Activated CD4-positive, alpha-beta memory T cell treated with anti-CD3 and anti-CD28 coated beads for 36 hours (primary cell): ENCODE measurements at places on chromosomes 3 and 15.

GRCh38 chr3:144165482-144165881 lies 193.9 kb downstream of the DIPK2A start:
- H3K4me3 ChIP-seq, result no peak overlapping the region
- DNase-seq, result no peak
- no peak overlapping the region for H3K27ac ChIP-seq
- H3K4me1 ChIP-seq, result no peaks in the 10 kb centered on the region

DNA sequence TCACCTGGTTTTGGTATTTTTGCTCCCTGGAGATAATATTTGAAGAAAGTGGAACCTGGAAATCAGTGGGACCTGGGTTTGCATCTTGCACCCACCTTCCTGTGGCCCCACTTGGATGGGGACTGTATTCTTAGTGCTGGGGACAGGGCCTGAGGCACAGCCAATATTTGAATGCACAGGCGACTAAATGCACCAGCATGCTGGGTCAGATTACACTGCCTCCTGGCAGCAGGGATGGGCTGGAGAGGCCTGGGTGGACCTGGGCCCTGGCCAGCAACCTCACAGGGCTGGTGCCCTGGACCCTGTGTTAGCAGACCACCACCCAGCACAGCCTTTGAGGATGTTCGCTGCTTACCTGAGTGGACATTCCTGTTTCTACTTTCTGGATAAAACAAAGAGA lies 10.5 kb downstream of the ITIH4 start:
- no peaks in the 10 kb centered on the region for H3K27me3 ChIP-seq
- no peaks in the 10 kb centered on the region for H3K4me1 ChIP-seq
- DNase-seq, result no peak
- no peak overlapping the region for H3K4me3 ChIP-seq
- no peaks in the 10 kb centered on the region for H3K36me3 ChIP-seq
- no peak overlapping the region for H3K27ac ChIP-seq

GRCh38 chr3:128273109-128273840 lies 120.0 kb downstream of the EEFSEC start:
- H3K36me3 ChIP-seq, result peaks cover 7% of the 10 kb centered on the region
- no peaks in the 10 kb centered on the region for H3K27me3 ChIP-seq
- DNase-seq, result no peak
- H3K27ac ChIP-seq, result no peak overlapping the region
- no peaks in the 10 kb centered on the region for H3K4me1 ChIP-seq

GRCh38 chr3:184672335-184672734 lies 39.5 kb downstream of the MAGEF1 start:
- no peak overlapping the region for H3K27ac ChIP-seq
- no peaks in the 10 kb centered on the region for H3K36me3 ChIP-seq
- DNase-seq, result no peak
- H3K4me3 ChIP-seq, result no peak overlapping the region
- peaks cover 15% of the 10 kb centered on the region for H3K27me3 ChIP-seq
- no peaks in the 10 kb centered on the region for H3K4me1 ChIP-seq

- H3K27ac ChIP-seq, result no peak overlapping the region
- H3K4me3 ChIP-seq, result no peak overlapping the region
- H3K4me1 ChIP-seq, result no peaks in the 10 kb centered on the region
- DNase-seq, result peak; percentile 29
Observed at GRCh38 chr3:142180761-142181362, 31.5 kb upstream of the TFDP2 start.

DNA sequence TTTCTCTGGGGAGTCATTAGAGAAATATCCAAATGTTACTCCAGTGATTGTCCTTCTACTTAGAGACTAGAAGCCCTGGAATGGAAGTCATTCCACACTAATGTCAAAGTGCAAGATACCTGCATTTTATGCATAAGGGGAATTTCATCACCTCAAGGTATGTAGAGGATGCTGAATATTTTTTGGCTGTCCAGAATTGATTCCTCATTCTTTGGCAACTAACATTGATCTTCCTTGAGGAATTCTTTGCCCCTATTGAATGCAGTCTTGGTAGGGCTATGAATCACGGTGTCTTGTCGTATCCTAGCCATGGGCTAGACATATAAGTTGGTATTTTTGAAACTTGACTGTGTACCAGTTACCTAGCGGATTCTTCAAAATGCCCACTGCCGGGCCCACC lies 271.1 kb downstream of the CNTN3 start:
- H3K36me3 ChIP-seq, result no peaks in the 10 kb centered on the region
- no peak overlapping the region for H3K27ac ChIP-seq
- no peaks in the 10 kb centered on the region for H3K27me3 ChIP-seq
- no peak overlapping the region for H3K4me3 ChIP-seq

- H3K4me3 ChIP-seq, result peak overlapping the region; percentile 98
- H3K4me1 ChIP-seq, result peaks cover 39% of the 10 kb centered on the region
- H3K27ac ChIP-seq, result peak overlapping the region; percentile 100
Observed at GRCh38 chr3:47283591-47284364, 1.0 kb downstream of the KLHL18 start.

- no peaks in the 10 kb centered on the region for H3K27me3 ChIP-seq
- peaks cover 19% of the 10 kb centered on the region for H3K36me3 ChIP-seq
- peak overlapping the region; percentile 87 for H3K27ac ChIP-seq
- no peak for DNase-seq
- H3K4me1 ChIP-seq, result peaks cover 34% of the 10 kb centered on the region
Observed at GRCh38 chr3:48715174-48715800, 1.7 kb downstream of the IP6K2 start.

DNA sequence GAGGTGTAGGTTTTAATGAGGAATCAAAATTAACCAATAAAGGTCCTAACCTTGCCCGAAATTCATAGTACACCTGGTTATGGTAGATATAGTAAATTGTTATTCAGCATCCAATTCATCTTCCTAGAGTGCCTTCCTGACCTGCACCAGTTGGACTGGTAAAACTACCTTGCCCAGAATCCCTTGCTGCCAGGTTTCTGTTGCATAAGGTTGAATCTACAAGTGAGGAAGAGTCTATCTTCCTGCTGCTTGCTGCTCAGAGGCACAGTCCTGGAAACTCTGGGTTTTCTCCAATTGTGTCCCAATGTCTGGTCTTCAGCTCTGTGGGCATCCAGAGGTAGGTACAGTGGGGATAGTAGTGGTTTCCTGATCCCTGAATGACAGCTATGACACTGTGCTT lies 17.3 kb downstream of the CCDC54 start:
- peaks cover 13% of the 10 kb centered on the region for H3K27me3 ChIP-seq
- no peak for DNase-seq
- no peaks in the 10 kb centered on the region for H3K36me3 ChIP-seq
- H3K27ac ChIP-seq, result no peak overlapping the region
- H3K4me1 ChIP-seq, result no peaks in the 10 kb centered on the region
- H3K4me3 ChIP-seq, result no peak overlapping the region

GRCh38 chr15:72592097-72592496 lies 62.4 kb upstream of the GOLGA6B start:
- no peak for DNase-seq
- H3K4me1 ChIP-seq, result no peaks in the 10 kb centered on the region
- H3K27me3 ChIP-seq, result no peaks in the 10 kb centered on the region
- no peak overlapping the region for H3K27ac ChIP-seq
- no peak overlapping the region for H3K4me3 ChIP-seq
- peaks cover 2% of the 10 kb centered on the region for H3K36me3 ChIP-seq

DNA sequence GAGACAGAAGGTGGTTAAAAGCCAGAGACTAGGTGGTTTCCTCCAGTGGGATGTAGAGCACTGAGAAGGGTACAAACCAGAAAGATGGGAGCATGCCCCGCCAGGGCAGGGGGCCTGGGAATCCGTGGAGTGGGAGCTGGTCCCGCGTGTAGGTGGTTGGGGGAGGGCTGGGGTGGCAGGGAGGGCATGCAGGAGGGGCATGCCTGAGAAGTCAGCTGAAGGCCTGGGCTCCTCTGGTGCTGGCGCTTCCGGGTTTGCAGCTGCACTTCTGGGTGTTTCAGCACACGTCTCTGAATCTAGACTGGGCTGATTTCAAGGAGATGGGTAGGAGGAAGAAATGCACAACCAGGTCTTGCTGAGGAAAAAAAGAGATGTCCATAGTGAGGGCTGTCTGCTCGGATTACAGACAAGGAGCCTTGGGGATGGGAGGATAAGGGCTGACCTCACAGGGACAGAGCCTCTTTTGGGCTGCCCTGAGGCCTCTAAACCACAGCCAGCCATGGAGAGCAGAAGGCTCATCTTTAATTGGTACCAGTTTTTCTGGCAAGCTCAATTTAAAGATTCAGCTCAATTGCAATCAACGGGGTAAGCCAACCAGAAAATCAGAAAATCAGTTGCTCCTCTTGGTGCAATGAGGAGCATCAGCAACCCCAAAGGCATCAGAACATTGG lies 151.9 kb downstream of the FAM43A start:
- no peaks in the 10 kb centered on the region for H3K27me3 ChIP-seq
- no peak for DNase-seq
- no peaks in the 10 kb centered on the region for H3K4me1 ChIP-seq
- H3K27ac ChIP-seq, result no peak overlapping the region

GRCh38 chr3:66401675-66402491 lies 98.9 kb downstream of the LRIG1 start:
- peaks cover 2% of the 10 kb centered on the region for H3K4me1 ChIP-seq
- no peaks in the 10 kb centered on the region for H3K27me3 ChIP-seq
- H3K36me3 ChIP-seq, result peaks cover 21% of the 10 kb centered on the region
- DNase-seq, result no peak
- no peak overlapping the region for H3K4me3 ChIP-seq

GRCh38 chr3:194851254-194851653 lies 165.6 kb downstream of the FAM43A start:
- H3K27ac ChIP-seq, result no peak overlapping the region
- H3K4me3 ChIP-seq, result no peak overlapping the region
- H3K27me3 ChIP-seq, result no peaks in the 10 kb centered on the region
- H3K36me3 ChIP-seq, result no peaks in the 10 kb centered on the region
- no peak for DNase-seq

- H3K27ac ChIP-seq, result no peak overlapping the region
- H3K4me1 ChIP-seq, result no peaks in the 10 kb centered on the region
- H3K4me3 ChIP-seq, result no peak overlapping the region
- peaks cover 14% of the 10 kb centered on the region for H3K36me3 ChIP-seq
- no peaks in the 10 kb centered on the region for H3K27me3 ChIP-seq
- DNase-seq, result no peak
Observed at GRCh38 chr15:42286445-42287029, 13.3 kb upstream of the TMEM87A start.

GRCh38 chr3:28191363-28191762 lies 50.1 kb upstream of the CMC1 start:
- DNase-seq, result no peak
- H3K27ac ChIP-seq, result no peak overlapping the region
- no peaks in the 10 kb centered on the region for H3K27me3 ChIP-seq
- H3K36me3 ChIP-seq, result no peaks in the 10 kb centered on the region
- H3K4me1 ChIP-seq, result no peaks in the 10 kb centered on the region

DNA sequence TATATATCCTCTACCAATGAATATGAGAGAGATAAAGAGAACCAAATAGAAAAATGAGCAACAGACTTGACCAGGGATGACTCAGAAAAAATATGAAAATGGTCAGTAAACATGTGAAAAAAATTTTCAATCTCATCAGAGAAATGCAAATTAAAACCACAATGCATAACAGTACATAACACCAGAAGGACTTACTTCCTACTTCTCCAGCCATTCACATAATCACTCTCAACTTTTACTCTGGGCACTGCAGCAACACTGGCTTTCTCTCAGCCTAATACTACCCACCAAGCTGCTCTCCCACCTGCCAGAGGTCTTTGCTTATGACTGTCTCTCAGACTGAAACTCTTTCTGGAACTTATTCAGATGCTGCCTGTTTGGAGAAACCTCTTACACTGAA lies 49.4 kb downstream of the DPH6 start:
- H3K4me1 ChIP-seq, result no peaks in the 10 kb centered on the region
- H3K27me3 ChIP-seq, result no peaks in the 10 kb centered on the region
- no peak overlapping the region for H3K4me3 ChIP-seq
- no peak for DNase-seq

GRCh38 chr15:50248994-50249582 lies 16.4 kb downstream of the HDC start:
- H3K36me3 ChIP-seq, result no peaks in the 10 kb centered on the region
- H3K4me3 ChIP-seq, result peak overlapping the region; percentile 75
- peak overlapping the region; percentile 97 for H3K27ac ChIP-seq
- no peak for DNase-seq

DNA sequence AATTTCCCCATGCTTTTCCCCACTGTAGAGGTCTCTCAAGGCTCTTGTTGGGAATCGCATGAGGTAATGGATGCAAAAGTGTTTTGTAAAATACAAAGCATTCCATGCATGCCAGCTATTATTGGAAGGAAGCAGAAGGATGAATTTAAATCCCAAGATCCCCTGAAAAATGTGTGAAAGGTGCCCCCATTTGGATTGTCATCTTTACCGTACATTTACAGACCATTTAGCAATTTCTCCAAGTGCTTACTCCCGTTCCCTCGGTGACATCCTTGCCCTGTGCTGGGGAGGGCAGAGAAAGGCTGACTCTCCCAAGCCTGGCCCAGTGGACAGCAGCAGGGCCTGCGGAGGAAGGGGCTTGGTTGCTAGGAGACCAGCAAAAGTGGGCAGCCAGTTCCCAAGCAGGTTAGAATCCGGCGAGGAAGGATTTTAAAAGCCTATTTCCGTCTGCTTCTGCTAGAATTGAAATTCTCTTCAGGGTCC lies 31.1 kb upstream of the NEO1 start:
- H3K36me3 ChIP-seq, result no peaks in the 10 kb centered on the region
- no peak overlapping the region for H3K27ac ChIP-seq
- DNase-seq, result no peak
- peaks cover 18% of the 10 kb centered on the region for H3K27me3 ChIP-seq
- no peaks in the 10 kb centered on the region for H3K4me1 ChIP-seq

- H3K4me3 ChIP-seq, result no peak overlapping the region
- no peak overlapping the region for H3K27ac ChIP-seq
- H3K27me3 ChIP-seq, result no peaks in the 10 kb centered on the region
- no peak for DNase-seq
- no peaks in the 10 kb centered on the region for H3K4me1 ChIP-seq
Observed at GRCh38 chr3:37964716-37965115, 25.9 kb upstream of the VILL start.

DNA sequence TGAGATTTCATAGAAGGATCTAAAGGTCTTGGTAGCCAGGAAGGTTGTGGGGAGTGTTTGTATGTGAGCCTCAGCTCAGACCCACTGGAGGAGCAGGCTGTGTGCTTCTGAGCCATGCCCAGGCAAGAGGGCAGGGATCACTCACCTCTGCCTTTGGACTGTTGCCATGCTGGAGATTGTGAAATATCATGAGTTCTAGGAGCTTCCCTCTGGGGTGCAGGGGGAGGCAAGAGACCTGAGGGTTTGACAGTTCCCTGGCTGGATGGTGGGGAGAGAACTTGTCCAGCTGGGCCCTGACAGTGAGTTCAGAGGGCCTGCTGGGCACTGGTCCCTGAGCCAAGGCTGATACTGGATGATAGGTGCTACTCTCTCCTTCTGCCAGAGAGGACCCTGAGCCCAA lies 6.0 kb downstream of the SLC6A1 start:
- peaks cover 29% of the 10 kb centered on the region for H3K27me3 ChIP-seq
- H3K4me3 ChIP-seq, result no peak overlapping the region
- H3K4me1 ChIP-seq, result peaks cover under 1% of the 10 kb centered on the region
- no peak overlapping the region for H3K27ac ChIP-seq
- H3K36me3 ChIP-seq, result no peaks in the 10 kb centered on the region

- peak; percentile 8 for DNase-seq
- no peaks in the 10 kb centered on the region for H3K36me3 ChIP-seq
- no peak overlapping the region for H3K27ac ChIP-seq
- peaks cover 8% of the 10 kb centered on the region for H3K4me1 ChIP-seq
- no peak overlapping the region for H3K4me3 ChIP-seq
- H3K27me3 ChIP-seq, result peaks cover 11% of the 10 kb centered on the region
Observed at GRCh38 chr3:197023241-197023997, 6.2 kb downstream of the MELTF start.
